ENCODE measurements at places on chromosomes 2 and 18.

- no peak for DNase-seq
These were observed 124.0 kb downstream of the HDAC4 start for GRCh38 chr2:239276851-239277250.

- DNase-seq: no peak
These were observed 19.6 kb upstream of the KCNG3 start for GRCh38 chr2:42513252-42513918.

- DNase-seq: no peak
These were observed 49.3 kb downstream of the HIBCH start for GRCh38 chr2:190270298-190270697.

DNA sequence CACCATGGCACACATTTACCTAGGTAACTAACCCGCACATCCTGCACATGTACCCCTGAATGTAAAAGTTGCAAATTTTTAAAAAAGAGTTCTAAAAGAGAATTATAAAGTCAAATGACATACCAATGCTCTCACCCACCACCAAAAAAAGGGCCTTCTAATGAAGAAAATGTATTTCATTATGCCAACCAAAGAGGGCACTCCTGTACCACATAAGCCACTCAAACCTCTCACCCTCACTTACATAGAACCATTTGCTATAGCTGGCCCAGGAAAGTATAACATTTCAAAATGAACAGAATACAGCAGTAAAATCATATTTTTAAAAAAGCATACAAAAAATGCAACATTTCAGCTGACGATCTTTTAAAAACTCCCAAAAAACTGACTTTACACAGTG, 241.5 kb upstream of the PKDCC start:
- no peak for DNase-seq

DNA sequence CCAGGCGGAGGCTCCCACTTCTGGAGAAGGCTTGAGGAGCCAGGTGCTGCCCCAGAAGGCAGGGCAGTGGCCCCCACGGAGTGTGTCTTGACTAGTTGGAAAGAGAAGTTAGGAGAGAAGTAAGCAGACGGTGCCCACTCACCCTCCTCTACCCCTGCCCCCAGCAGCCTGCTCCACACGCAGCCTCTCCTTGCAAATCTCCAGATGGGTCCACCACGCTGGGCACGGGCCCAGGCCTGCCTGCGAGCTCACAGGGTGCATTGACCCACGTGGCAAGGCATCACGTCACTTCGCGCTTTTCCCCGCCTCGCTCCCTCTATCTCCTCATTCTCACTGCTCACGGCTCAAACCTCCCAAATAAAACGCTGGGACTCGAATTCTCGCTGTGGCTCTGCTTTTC, 71.8 kb upstream of the RAB12 start:
- no peak for DNase-seq

DNA sequence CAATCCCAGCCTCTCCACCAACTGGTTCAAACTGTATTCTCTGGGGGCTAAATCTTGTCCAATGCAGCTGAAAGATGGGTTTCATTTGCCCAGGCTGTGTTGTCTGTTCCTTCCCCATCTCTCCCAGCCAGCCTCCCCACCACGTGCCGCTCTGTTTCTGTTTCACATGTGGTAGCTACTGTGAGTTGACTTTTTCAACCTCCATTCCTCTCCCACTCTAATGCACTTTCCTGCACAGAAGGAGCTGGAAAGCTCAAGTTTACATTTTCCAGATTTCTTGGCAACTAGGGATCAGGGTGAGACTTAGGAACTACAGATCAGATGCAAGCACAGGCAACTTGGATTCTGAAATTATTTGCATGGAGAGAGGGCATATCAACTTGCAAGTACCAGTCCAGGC, 19.0 kb upstream of the NPAS2 start:
- DNase-seq: no peak

DNA sequence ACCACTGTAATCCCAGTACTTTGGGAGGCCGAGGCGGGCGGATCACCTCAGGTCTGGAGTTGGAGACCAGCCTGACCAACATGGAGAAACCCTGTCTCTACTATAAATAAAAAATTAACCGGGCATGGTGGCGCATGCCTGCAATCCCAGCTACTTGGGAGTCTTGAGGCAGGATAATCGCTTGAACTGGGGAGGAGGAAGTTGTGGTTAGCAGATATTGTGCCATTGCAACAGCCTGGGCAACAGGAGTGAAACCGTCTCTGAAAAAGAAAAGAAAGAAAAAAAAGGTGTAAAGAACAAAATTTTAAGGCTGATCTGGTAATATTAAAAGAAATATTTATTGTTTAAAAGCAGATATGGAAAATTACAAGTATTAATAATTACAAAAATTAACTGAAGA, 29.7 kb downstream of the ZNF804A start:
- DNase-seq: no peak
